Tongue (tissue), 3 donors: ENCODE measurements at places on chromosomes 2 and 18.

GRCh38 chr2:207938886-207939285, 86.4 kb downstream of the PLEKHM3 start:
- no peak for DNase-seq

DNA sequence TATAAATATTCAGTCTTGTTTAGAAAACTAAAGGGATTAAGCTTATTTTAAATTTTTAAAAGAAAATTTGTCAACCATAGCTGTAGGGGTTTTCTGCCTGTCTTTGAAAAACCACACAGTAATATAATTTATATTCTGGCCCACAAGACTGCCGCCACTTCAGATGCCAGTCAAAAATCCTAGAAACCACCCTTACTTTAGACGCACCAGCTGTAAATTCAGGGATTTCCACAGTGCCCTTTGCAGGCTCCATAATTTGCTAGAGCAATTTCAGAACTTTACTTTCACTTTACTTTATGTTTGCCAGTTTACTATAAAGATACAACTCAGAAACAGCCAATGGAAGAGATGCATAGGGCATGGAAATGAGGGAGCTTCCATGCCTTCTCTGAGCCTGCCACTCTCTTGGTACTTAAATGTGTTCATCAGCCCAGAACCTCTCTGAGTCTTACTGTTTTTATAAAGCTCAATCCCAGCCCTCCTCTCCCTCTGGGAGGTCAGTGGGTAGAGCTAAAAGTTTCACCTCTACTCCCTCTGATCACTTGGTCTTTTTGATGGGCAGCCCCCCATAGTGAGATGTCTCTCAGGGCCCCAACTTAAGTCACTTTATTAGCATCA, 63.3 kb downstream of the KYNU start:
- no peak for DNase-seq

- peak; percentile 94 for DNase-seq
These were observed 24.4 kb downstream of the MBP start for GRCh38 chr18:77108001-77108692.

DNA sequence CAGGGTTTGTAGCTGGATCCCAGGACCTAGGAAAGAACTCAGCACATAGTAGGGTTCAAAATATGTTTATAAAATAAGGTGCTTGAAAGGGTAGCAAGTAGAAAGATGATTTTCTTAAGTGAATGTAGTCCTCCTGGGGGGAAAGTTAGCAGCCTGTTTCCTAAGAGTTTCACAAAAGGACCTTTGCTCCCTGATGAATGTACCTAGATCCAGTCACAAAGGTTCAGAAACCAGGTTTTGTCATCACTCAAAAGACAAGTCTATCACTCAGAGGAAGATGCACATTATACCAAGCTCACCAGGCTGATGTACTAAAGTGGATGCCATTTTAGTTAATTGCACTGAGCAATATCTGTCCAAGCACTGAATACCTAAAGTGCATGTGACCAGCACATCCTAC, 378.2 kb downstream of the BCL11A start:
- no peak for DNase-seq

- DNase-seq: no peak
These were observed 1652.4 kb upstream of the TMEFF2 start for GRCh38 chr2:193847130-193847529.

DNA sequence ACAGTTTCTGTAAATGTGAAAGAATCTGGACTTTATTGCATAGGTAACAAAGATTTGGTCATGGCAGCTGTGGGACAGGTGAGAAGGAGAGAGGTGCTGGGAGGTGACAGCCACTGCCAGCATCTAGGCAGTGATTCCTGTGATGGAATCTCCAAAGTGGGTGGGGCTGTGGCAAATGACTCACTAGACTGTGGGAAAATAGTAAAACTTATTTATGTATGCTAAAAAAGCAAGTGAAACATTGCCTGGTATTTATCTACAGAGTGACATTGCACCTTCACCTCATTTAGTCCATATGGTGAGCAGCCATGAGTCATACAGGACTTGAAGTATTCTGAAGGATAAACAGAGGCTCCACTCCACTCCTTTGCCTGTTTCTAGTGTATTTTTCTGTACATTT, 145.3 kb upstream of the MEX3C start:
- no peak for DNase-seq

DNA sequence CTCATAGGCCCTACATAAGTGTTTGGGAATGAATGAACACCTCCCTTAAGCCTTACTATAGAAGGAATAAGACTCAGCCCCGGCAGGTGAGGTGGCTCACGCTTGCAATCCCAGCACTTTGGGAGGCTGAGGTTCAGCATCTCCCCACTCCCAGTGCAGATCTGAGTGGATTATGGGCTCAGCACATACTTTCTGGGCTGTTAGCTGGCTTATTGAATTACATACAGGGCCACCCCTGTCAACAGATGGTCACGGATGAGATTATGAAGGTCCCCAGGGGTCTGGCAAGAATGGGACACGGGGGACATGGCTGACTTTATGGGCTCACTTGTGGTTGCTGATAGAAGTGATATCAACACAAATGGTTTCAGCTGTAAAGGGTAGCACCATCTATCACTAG, 322.3 kb downstream of the TSN start:
- no peak for DNase-seq

DNA sequence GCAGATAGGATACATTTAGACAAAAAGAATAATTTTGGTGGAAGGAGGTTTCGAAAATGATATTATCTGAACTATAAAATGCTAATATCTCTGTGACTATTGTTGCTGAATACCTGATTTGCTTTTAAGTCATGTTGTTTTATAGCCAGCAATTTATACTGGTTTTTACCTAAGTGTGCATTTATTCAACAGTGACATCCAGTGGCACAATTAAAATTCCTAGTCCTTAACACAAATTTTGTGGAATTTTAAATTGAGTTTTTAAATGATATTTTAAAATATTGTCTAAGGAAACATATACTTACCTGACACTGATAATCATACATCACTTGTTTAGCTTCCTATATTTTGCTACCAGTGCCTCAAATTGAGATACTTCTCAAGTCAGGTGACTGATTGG, 144.8 kb downstream of the ARHGAP28 start:
- DNase-seq: no peak

GRCh38 chr2:30112561-30112960, 34.2 kb upstream of the YPEL5 start:
- DNase-seq: no peak

- DNase-seq: no peak
These were observed 37.4 kb upstream of the CYP20A1 start for GRCh38 chr2:203201426-203201825.

- DNase-seq: peak; percentile 50
These were observed 188.1 kb upstream of the SPRED2 start for GRCh38 chr2:65620524-65620923.

DNA sequence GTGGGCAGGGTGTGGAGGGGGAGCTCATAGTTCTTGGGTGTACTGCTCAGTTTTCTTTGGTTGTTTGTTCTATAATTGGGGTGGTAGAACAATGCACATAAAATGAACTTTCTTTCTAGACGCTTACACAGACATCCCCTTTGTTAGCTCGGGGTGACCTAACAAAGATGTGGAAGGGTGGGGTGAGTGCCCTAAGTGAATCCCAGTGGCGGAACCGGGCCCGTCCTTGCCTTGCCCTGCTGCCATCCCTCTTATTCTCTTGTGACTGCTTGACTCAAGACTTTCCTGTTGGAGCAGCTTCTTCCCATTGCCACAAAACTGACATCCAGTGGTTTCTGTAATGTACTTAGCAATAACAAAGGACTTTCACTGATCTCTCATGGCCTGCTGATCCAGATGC, 268.1 kb downstream of the PTGR3 start:
- no peak for DNase-seq

DNA sequence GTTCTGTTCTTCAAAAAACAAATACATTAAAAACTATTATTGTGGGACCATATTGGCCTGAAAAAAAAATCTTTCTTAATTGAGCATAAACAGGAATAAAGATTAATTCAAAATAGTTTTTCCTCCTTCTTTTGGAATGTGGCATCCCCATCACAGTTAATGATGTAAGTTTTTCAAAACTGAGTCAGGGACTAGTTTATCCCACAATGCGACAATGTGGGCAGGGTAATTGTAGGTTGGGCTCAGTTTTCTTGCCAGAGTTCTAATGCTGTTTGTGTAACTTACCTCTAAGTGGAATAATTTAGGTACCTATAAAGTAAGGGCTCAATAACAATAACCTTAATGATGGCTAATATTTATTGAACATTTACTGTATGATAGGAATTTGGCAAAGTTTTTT, 82.0 kb downstream of the PMS1 start:
- no peak for DNase-seq

- DNase-seq: no peak
These were observed 243.9 kb upstream of the ID2 start for GRCh38 chr2:8437949-8438400.

- no peak for DNase-seq
These were observed 285.7 kb upstream of the UBE2E3 start for GRCh38 chr2:180694445-180695421.

- DNase-seq: peak; percentile 57
These were observed 3.9 kb downstream of the NEB start for GRCh38 chr2:151730262-151730975.

- DNase-seq: peak; percentile 87
These were observed 18.0 kb downstream of the SPEG start for GRCh38 chr2:219452361-219453317.

DNA sequence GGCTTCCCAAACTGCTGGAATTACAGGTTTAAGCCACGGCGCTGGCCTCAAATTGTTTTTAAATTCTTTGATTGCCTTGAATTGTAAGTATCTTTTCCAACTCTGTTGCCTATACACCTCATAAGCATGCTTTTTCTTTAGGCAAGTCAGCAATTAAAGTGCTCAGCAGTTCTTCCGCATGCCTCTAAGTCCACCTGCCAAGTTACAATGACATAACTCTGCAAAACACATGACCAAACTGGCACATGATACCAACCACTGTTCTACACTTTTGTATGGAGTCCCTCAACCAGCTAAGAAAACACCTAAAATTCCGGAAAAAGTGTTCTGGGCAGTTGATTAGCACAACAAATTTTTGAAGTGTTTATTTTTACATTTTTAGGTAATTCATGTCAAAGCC, 5.1 kb downstream of the TXNL4A start:
- DNase-seq: no peak

- no peak for DNase-seq
These were observed 27.9 kb upstream of the RPE start for GRCh38 chr2:209974576-209974975.
